Ureter (tissue), 1 donor: ENCODE measurements at places on chromosomes 13 and 19. TPM values are rescaled to one million over a fixed set of nuclear protein-coding genes. Genes with fewer than 3 reads are reported as not detected.

GRCh38 chr13:106594980-106595379 lies 27.0 kb upstream of the ARGLU1 start:
- no peak for DNase-seq

GRCh38 chr19:49851456-49852259 lies 699 bp downstream of the PTOV1 start:
- DNase-seq: peak; percentile 60

GRCh38 chr19:4993683-4994082 lies 24.8 kb downstream of the KDM4B start:
- DNase-seq: no peak

GRCh38 chr19:51607920-51608562 lies 22.2 kb downstream of the SIGLEC5 start:
- peak; percentile 70 for DNase-seq

GRCh38 chr13:73820285-73820684 lies 313.9 kb downstream of the KLF12 start:
- no peak for DNase-seq

DNA sequence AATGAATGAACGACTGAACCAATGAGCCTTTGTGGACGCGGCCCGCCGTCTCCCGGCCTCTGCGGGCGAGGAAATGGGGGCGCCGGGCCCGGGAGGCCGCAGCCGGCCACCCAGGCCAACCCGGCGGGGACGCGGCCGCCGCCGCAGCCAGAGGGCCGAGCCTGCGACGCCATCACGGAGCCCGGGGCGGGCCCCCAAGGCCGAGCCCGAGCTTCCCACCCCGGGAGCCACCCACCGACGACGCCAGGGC lies 216 bp downstream of the SUGP2 start:
- no peak for DNase-seq

- DNase-seq: no peak
Observed at GRCh38 chr13:26579580-26579979, 22.1 kb downstream of the WASF3 start.

DNA sequence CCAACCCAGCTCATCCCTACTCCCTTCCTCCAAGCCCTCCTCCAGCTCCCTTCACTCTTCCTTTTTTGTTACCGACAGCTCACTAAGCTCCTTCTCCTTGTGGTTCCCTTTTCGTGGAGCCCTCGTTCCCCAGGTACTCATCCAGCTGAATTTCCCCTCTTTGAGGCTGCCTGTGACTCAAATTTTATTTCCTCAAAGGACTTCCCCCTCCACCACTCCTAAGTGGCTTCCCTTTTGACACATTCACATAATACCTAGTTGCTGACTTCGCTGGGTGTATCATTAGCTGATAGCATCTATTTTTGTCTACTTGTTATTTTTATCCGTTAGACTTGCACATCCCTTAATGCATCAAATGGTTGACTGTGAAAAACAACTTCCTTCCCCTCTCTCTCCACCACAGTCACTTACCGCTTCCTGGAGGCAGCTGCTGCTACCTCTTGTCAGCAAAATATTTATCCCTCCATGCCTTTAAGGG lies 14.5 kb downstream of the FFAR2 start:
- no peak for DNase-seq

The ZNF610 gene
- total RNA-seq: 6.9 TPM

The SMAD9 gene
- total RNA-seq: 13.8 TPM

The HIPK4 gene
- 0.34 TPM for total RNA-seq

The FAM83E gene
- total RNA-seq: 12.7 TPM
